ENCODE measurements at places on chromosomes 13 and 19. TPM values are rescaled to one million over a fixed set of nuclear protein-coding genes. Genes with fewer than 3 reads are reported as not detected.

- DNase-seq = no peak
These were observed 19.7 kb downstream of the ZNF536 start for GRCh38 chr19:30391554-30392551.

DNA sequence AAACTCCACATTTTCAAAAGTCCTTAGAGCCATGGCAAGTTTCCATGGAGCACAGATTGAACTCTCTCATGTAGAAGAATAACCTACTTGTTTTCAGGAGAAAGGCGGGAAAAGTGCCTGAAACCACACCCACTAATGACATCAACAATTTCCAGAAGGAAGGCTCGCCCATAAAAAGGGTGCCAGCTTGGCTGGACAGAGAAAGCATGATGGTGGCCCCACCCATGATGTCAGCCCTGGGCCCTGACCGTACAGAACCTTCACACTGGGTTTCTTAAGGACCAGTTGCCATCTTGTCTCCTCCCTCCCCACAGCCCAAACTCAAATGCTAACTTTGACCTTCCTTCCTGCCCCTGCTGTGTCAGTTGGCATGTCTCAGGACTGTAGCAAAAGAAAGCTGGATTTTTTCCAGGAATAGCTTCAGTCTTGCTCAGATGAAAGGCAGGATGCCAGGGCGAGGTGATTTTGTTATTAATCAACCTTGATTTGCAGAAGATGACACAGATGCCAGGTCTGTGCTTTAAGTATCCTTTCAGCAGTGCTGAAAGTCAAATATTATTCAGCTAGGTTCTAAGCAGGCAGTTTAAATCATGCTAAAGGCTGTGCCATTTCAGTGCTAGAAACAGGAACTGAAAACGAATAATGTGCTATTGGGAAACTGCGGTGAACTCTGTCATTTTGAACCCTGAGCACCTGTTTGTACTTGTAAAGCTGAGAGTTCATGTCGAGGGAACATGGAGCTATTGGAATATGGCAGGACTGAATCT is 89.5 kb upstream of the RFC3 start:
- DNase-seq = no peak

- DNase-seq = no peak
These were observed 86.7 kb downstream of the IRS2 start for GRCh38 chr13:109699628-109700071.

DNA sequence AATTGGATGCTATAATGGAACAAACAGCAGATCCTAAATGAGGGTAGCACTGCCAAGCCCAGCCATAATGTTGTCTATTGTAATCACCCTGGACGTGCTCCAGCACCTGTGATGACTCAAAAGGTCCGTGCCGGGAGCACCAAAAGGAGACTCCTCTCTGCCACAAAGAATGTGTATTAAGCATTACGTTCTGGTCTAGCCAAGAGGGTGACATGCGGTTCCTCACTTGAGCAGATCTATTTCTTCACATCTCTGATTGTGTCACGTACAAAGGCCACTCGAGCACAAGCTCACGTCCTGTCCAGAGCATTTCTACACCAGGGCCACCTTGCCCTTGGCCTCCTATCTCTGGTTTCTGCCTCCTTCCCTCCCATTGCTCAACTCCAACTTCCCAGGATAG is 219.9 kb upstream of the IRS2 start:
- DNase-seq = peak; percentile 33

- DNase-seq = no peak
These were observed 9.0 kb downstream of the GCDH start for GRCh38 chr19:12899891-12900518.

- DNase-seq = no peak
These were observed 512.8 kb downstream of the LMO7 start for GRCh38 chr13:76148926-76149325.

GRCh38 chr19:8459095-8459494 is 14.3 kb downstream of the HNRNPM start:
- DNase-seq = no peak

GRCh38 chr19:42143341-42144234 is 11.3 kb upstream of the POU2F2 start:
- peak; percentile 54 for DNase-seq

ERCC5 gene
- total RNA-seq = 33.1 TPM

PSG7 gene
- total RNA-seq = not detected

FXYD7 gene
- not detected for total RNA-seq

LRP3 gene
- not detected for total RNA-seq

ACER1 gene
- not detected for total RNA-seq

USF2 gene
- total RNA-seq = 218 TPM

All from HT-29 (cell line).